RCC 7860 (cell line): ENCODE measurements at places on chromosomes 4 and X.

DNA sequence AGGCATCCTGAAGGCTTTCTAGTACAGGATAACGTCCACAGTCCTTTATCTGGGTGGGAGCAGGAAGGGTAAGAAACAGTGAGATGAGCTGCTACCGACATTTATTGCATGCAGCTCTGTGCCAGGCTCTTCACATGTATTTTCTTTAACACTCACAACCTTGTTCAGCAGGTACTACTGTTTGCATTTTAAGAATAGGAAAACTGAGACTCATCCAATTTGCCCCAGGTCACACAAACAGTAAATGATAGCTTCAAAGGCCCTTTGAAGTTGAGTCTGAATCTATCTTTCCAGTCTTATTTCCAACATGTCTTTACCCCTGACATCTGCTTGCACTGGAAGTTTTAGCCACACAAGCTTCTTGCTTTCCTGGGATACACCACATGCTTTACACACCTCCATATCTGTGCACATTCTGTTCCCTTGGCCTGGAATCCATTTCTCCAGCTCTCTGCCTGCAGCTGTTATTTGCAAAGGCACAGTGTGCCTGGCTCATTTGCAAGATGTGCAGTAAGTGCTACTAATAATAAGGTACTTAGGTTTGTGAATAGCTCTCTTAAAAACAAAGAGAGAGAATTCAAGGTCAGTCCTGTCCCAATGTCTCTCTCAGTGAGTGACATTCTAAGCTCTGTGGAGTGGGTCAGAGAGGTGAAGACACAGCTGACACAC, 61.2 kb downstream of the METTL14 start:
- no peak for DNase-seq

DNA sequence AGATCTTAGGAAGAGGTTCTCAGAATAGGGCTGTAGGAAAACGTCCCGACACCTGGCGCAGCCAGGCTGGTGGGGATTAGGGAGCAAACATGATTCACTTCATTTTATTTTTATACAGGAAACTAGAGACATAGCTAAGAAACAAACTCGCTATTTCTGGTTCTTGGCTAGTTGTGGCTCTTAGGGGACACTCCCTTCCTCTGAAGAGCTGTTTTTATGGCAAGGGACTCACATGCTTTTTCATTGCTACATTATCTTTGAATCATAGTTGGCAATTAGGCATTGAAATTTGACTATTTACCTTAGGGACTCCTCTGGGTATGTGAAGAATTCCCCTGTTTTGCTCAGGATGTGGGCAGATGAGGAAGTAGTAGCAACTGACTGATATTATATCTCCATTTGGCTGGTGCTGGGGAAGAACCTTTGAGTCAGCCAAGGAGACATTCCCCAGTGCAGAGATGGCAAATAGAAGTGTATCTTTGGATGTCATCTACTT, 174.5 kb downstream of the SMIM20 start:
- peak; percentile 47 for DNase-seq

- no peak for DNase-seq
Measured at GRCh38 chr4:113825272-113825671, 63.7 kb upstream of the CAMK2D start.

- DNase-seq, result no peak
Measured at GRCh38 chr4:177546745-177547144, 104.5 kb upstream of the AGA start.

DNA sequence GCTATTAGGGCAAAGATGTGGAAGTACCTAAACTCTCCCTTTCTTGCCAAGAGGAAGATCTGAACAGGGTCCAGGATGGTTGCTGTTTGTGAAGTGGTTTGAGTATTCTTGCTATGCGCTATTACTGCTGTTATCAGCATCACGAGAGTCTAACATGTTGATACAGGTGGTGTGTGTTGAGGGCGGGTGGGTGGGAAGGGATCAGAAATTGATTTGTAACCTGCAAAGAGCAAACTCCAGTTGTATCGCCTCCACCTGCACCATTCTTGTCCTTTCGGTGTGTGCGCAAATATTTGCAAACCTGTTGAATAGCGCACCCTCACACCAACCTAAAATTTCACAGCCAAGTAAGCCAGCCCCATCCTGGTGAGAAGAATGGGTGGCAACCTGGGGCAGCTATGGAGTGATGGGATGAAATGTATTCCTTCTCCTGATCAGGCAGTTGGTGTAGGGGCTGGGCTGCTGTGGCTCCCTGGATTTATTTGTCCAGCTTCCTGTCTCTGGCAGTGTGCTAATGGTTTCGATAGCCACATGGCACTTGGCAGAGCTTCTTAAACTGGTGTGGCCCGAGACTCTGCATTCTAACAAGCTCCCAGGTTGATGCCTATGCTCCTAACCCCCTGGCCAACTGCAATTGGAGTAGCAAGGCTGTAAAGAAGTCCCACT, 102.6 kb upstream of the SCML1 start:
- no peak for DNase-seq
